ENCODE measurements at places on chromosomes 13 and 19.

DNA sequence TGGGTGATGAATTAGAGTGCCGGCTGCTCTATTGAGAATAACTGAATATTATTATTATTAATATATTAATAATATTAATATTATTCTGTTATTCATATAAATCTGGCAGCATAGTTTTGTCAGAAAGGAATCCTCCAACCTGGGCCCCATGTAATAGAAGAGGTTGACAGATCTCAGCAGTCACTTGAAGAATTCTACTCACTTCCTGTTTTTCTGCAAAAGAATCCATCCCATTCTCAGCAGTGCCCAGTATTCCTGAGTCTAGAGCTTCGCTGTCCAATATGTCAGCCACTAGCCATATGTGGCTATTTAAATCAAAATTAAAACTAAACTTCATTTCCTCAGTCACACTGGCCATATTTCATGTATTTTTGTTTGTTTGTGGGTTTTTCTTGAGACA lies 72.4 kb upstream of the USPL1 start:
- no peak for DNase-seq

GRCh38 chr19:16420781-16421386 lies 50.9 kb downstream of the EPS15L1 start:
- DNase-seq: no peak

DNA sequence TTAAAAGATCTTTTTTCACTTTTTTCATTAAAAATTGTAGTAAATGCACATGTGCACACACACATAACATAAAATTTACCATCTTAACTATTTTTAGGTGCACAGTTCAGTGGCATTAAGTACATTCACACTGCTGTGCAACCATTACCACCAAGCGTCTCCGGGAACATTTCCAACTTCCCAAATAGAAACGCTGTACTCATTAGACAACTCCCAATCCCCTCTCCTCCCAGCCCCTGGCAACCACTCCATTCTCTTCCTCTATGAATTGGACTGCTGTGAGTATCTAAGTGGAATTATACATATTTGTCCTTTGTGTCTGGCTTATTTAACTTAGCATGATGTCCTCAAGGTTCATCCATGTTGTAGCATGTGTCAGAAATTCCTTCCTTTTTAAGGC lies 11.6 kb downstream of the GJB2 start:
- DNase-seq: no peak

DNA sequence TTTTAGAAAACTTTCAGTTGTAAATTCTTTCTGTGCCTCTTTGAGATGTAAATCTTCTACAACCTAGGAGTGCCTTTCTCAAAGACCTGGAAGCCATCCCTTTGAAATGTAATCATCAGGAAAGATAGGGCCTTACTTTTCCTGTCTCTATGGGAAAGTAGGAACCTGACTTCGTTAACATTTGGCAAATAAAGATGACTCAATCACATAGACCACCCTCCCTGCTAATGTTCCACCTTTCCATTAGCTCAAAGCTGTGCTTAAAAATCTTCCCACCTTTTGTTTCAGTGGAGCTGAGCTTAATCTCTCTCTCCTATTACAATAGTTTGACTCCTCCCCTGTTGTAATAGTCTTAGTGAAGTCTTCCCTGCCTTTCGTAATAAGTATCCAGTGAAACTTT lies 247.7 kb downstream of the OLFM4 start:
- DNase-seq: no peak

- DNase-seq: no peak
Measured at GRCh38 chr19:28303502-28303901, 909.4 kb downstream of the UQCRFS1 start.

DNA sequence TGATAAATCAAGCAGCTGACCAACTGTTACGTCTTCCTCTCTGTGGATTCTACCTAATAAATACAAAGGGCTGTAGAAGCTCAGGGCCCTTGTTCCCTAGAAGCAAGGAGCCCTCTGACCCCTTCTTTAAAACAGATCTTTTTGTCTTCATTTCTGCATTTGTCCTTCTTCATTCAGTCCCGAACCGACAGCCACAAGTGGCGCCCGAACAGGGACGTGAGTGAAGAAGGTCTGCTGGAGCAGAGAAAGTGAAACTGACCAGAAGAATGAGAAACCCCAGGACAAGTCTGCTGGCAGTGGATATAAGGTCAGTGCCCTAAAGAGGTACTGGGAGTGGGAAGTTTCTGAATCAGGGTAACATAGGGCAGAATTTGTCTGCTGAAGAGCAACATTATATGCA lies 13.1 kb downstream of the ZNF773 start:
- DNase-seq: no peak

DNA sequence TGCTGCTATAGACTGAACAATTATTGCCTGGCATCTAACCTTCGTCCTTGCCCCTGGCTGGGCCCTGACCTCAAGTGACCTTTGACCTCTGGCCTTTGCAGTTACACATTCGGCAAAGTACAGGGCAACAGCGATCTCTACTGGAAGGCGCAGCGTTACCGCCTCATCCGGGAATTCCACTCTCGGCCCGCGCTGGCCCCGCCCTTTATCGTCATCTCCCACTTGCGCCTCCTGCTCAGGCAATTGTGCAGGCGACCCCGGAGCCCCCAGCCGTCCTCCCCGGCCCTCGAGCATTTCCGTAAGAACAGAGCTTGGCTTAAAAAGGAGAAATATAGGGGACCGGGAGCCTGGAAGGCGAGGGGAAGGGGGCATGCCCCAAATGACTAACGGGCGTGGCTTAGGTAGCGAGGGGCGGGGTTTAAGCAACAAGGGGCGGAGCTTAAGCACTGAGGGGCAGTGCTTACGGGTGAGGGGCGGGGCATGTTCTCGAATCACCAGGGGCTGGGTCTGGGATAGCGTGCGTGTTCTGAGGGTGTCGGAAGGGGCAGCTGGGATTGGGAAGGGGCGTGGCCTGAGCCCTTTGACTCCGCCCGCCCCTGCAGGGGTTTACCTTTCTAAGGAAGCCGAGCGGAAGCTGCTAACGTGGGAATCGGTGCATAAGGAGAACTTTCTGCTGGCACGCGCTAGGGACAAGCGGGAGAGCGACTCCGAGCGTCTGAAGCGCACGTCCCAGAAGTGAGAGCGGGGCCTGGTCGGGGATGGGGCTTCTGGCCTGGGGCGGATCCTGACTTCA lies 52.7 kb downstream of the TRPM4 start:
- DNase-seq: peak; percentile 23

- DNase-seq: no peak
Measured at GRCh38 chr13:92952161-92952560, 274.4 kb upstream of the GPC6 start.

DNA sequence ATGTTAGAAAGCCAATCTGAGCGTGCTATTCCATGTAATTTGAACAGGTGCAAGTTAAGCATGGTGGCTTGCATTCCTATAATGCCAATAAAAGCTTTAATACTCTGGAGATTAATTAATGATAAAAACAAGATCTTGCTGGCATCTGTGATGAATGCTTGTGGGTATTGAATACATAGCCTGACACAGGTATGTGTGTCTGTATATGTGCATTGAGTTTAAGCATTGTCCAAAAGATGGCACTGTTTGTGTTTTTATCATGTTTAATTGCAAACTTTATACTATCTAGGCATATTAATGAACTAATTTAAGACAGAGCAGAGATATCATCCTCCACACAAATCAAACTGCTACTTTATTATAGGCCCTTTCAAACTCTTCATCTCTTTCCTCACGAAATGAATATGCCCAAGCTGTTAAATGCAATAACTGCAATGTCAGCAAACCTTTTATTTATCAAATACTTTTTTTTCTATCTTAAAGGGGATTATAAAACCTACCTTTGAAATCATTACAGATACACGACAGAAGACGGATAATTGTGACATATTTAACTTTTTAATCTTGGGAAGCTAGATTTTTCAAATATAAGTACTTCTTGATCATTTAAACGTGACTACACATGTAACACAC lies 86.5 kb downstream of the TNFSF11 start:
- no peak for DNase-seq

- no peak for DNase-seq
Measured at GRCh38 chr19:2629491-2630351, 72.8 kb downstream of the GNG7 start.

DNA sequence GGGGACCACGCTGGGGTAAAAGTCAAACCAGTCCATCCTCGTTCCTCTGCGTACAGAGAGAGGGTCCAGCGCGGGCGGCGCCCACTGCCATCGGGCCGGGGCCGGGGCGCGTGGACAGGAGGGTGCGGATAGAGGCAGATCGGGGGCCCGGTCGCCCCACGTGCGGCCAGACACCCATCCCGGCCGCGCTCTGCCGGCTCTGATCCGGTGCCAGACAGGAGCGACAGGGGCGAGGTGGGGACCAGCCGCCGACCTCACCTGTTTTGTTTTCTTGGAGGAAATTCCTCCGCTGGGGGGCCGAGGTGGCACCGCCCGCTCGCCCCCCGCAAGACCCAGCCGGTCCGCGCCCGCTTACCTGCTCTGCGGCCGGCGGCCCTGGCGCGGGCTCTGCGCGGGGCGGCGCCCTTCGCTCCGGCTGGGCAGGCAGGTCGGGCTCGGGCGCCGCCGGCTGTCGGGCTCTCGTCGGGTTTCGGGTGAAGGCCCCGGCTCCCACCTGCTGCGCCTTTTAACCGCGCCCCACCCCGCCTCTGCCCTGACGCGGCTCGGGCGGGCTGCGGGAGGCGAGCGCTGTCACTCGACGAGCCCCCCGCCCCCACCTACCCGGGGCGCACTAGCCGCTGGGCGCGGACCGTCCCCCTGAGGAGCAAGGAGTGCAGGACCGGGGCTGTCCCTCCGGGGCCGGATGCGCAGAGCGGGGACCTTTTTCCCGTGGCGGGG lies at the start of gene GJB6:
TSS of gene GJB6 (minus strand) at position 481 of the 717 bp plus-strand sequence. CDS start 8,839 bp downstream, outside the sequence.
- no peak for DNase-seq

DNA sequence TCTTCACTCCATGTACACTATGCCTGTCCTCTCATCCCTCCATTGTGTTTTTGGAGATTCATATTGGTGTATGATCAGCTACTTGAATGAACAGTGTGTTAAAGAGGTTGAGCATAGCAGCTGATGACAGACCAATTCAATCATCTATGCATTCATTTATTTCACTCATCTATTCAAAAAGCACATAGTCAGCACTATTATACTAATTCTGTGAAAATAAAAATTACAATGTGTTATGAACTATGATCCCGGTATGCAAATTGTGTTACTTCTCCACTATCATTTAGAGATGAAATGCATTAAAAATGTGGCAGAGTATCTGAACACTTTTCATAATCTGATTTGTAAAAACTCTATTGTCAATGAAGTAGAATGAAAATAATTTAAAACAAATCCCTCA lies 5.9 kb downstream of the TRPC4 start:
- DNase-seq: no peak

DNA sequence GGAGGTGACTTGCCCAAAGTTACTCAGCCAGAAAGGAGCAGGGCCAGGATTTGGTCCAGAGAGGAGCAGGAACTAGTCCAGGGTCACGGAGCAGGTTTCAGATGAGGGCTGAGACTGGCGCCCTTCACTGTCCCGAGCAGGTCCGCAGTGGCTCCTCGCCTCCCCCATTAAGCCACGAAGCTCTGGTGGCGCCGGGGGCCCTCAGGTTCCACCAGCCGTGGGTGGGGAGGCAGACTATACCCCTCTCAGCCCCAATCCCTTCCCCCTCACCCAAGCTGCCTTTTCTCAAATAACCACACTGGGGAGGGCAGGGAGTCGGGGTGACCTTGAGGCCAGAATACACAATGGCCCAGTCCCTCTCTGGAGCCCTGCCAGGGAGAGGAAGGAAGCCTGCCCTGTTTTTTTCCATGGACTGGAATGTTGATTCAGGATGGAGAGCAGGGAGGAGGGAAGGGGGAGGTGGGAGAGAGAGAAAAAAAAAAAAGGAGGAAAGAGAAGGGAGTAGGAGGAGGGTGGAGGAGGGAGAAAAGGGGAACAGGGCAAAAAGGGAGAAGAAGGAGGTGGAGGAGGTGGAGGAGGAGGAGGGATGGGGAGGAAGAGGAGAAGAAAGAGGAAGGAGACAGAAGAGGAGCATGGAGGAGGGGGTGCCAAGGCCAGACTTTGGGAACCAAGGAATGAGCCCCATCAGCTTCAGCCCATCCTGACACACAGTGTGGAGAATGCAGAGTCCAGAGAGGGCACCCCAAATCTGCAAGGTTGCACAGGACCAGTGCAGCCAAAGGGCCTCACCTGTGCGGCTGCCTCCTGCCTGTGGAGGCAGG lies 19.7 kb downstream of the CEACAM16 start:
- DNase-seq: no peak

All from activated T-helper 2 cell treated with anti-CD3 and anti-CD28 coated beads, Interferon-gamma antibody, Interleukin-2, Interleukin-4, amounts not matched to agents 10 μg/mL and 5 μg/mL and 100 μg/mL, durations not matched to agents 14 hours and 24 hours and 36 hours (primary cell).